DMS153 (cell line): ENCODE measurements at places on chromosomes 13 and 19.

DNA sequence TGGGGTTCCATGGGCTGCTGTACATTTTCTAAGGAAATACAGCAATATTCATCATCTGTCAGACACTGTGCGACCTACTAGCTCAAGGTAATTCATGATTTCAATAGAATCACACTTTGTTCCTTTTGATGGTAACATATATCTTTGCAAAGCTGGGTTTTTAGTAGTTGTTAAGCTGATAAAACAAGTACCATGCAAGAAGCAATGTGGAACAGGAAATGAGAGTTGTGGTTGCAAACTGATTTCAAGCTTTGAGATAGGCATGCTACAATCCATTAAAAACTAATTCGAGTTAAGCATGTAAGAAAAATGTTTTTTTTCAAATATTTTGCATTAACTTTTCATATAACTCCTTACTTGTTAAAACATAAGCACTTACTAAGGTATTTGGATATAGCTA lies 6.8 kb upstream of the MBNL2 start:
- DNase-seq = no peak

DNA sequence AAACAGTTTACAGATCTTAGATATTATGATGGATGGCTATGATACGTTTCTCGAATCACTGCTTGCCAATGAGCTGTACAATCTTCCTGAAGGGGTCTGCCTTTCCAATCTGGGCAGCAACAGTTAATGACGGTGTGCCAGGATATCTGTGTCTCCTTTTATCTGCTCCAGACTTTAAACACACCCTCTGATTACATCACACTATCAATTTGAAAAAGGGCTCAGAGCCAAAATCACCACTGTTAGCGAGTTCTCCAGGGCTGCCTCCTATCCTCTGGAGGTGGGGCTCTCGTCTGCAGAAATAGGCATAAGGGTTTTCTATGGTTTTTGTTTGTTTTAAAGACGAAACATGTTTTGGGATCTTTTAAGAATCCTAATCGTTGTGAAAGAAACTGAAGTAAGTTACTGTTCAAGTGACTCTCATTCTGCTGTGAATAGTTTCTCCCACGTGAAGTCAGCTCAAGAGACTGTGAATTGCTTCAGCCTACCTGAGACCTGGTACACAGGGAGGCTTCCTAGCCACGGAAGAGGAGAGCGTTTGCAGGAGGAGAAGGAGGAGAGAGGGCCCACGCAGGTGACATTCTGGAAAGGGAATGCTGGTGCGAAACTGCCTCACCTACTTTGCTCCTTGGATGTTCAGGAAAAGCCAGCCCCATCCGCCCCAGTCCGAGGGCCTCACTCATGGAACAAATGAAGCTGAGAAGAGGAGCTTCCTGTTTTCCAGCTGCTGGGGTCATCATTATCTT lies 15.2 kb upstream of the GJA3 start:
- no peak for DNase-seq

DNA sequence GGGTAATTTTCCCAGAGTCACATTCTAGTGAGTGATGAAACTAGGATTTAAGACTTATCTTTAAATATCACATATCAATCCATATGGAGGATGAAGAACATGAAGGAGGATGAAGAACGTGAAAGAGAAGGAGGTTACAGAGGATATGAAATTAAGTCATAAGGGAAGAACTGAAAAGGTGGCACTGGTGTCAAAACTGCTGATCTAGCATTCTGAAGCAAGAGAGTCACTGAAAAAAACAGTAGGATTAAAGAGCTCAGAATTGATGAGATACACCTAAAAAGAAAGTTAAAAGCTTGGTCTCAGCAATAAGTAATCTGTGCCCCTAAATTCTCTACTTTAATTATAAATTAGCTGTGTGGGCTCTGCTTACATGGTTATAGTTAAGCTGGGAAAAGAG lies 156.5 kb downstream of the KCTD12 start:
- DNase-seq = no peak

DNA sequence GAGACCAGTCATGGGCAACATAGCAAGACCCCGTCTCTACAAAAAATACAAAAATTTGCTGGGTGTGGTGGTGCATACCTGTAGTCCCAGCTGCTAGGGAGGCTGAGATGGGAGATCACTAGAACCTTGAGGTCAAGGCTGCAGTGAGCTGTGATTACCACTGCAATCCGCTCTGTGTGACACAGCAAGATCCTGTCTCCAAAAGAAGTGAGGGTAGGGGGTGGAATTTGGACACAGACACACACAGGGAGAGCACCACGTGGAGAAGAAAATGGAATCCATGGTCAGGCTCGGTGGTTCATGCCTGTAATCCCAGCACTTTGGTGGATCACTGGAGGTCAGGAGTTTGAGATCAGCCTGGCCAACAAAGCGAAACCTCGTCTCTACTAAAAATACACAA lies 8.7 kb downstream of the TNFSF9 start:
- no peak for DNase-seq
